ENCODE measurements at places on chromosomes 2 and 18.

DNA sequence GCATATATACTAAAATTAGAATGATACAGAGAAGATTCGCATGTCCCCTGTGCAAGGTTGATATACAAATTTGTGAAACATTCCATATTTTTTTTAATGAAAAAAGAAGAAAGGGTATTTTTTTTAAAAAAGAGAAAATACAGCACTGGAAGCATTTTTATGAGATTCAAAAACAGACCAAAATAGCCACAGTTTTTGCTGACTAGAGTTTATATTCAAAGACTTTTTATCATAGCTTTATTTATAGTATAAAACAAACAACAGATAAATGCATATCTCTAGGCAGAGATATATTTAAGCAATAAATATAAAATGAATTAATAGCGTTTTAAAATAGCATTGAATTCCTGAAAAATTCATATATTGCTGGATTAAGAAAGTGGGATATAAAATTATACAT is 436.5 kb upstream of the ACVR2A start:
- no peak for DNase-seq

- peak; percentile 31 for DNase-seq
Observed at GRCh38 chr18:56570978-56571377, 67.4 kb downstream of the TXNL1 start.

DNA sequence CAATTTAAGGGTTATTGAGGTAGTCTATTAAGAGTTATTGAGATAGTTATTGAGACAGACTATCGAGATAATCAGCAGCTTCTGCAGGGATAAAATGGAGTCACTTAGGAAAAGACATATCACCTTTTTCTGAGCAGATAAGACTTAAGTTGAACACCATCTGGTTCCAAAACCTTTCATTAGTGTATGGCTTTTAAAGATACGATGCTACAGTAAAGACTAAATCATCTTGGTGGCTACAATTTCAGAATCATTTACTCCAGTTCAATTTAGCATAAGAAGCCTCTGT is 68.6 kb upstream of the DNAJC10 start:
- DNase-seq, result no peak

GRCh38 chr2:98912221-98912851 is 23.7 kb downstream of the CRACDL start:
- no peak for DNase-seq

DNA sequence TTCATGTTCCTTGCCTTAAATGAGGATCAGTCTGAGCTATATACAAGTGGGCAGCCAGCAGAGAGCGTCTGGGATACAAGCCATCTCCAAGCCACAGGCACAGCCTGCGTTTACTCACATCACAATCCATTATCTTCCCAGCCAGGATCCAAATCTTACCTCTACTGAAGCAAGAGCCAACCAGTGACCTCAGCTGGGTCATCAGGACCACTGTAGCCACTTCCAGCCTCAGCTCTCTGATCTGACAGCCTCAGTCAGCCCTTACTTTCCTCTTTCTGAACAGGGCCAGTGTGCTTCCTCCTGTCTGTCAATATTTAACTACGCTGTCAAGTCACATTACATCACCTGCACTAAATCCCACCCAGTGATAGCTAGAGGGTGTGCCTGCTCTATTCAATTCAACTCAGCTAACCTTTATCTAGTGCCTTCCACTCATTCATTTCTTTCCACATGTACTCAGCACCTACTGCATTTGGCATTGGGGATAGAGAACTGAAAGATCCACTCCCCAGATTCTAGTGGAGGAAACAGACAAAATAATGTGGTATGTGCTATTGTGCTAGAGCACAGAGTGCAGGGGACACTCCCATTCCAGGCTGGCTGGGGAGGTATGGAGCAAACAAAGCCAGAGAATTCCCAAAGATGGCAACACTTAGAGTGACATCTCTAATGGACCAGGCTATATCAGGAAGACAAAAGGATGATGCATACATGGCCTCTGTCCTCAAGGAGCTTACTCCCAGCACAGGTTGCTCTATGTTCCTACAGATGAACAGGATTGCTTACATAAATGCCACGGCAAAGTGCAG is 146.5 kb downstream of the NCKAP5 start:
- DNase-seq, result peak; percentile 28

- no peak for DNase-seq
Observed at GRCh38 chr18:74540652-74541421, 6.5 kb downstream of the CNDP1 start.

DNA sequence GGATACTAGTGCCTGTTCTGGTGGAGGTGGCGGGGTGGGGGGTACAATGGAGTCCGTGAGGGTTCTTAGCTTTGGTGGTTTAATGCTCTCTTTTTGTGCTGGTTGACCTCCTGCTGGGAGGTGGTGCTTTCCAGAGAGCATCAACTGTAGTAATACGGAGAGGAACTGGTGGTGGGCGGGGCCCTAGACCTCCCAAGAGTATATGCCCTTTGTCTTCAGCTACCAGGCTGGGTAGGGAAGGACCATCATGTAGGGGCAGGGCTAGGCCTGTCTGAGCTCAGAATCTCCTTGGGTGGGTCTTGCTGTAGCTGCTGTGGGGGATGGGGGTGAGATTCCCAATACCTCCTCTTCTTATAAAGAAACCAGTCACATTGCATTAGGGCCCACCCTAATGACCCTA is 27.1 kb downstream of the CAMKMT start:
- no peak for DNase-seq

- DNase-seq, result no peak
Observed at GRCh38 chr18:26526128-26526965, 22.0 kb downstream of the KCTD1 start.

- DNase-seq, result no peak
Observed at GRCh38 chr2:160300203-160300602, 100.1 kb upstream of the ITGB6 start.

DNA sequence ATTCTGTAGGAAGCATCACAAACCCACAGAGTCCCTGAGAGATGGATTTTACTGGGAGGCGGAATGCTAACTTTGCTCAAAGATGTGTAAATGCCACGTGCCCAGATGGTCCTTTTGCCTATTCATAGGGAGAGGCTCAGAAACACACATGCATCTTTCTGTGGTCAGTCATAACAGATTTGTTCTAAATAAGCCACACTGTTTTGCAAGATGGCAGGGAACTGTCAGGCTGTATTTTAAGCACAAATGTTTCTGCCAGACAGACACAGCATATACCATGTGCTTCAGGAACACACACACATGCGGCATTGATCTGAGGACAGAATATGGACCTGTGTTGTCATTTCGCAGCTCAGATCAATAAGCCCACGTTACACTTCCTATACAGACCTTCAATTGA is 312.0 kb downstream of the GPD2 start:
- DNase-seq, result no peak

- no peak for DNase-seq
Observed at GRCh38 chr18:50896093-50896492, 17.2 kb downstream of the ME2 start.

GRCh38 chr18:57397440-57398132 is 37.6 kb upstream of the ONECUT2 start:
- no peak for DNase-seq

- no peak for DNase-seq
Observed at GRCh38 chr2:215189393-215189792, 51.0 kb upstream of the ABCA12 start.

- no peak for DNase-seq
Observed at GRCh38 chr2:111986116-111986900, 68.8 kb upstream of the TMEM87B start.

DNA sequence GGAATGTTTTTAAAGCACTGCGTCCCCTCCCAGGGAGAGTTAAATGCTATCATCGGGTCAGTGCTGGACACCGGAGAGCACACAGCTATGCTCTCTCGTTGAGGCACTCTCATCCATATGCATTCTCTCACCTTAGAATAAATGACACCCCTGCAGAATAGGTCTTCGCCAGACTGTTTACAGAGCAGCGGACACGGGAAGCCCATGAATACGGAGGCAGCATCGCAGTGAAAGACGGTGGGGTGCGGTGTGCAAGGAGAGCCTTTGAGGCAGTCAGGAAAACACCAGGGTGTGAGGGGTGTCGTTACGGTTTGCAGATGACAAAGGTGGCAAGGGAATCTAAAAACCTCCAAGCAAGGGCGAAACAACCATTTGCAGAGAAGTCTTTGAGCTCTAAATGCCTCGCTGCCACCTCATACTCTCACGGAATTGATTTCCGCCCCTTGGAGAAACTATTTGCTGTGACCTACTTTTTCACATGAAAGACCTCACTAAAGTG is 169.2 kb upstream of the FHL2 start:
- DNase-seq, result no peak

DNA sequence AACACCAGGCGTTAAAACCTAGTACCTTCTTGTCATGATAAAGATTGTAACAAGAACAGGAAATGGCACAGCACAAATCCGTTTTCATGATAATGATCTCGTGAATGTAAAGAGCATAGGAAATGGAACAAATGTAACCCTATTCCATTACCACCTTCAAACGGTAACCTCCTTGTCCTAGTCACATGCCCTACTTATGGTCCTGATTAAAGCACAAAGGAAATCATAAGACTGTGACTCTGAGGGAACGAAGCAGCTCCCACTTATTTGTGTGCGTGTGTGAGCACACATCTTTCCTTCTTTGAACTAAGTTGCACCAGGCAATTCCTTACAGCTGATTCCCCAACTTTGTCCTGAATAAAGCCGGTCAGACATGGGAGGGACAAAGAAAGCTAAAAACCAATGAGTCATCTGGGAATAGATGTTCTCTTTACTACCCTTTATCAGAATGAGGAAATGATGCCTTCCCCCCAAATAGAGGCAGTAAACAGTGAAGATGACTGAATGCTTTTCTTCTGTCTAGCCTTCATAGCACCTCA is 192.6 kb downstream of the IKZF2 start:
- DNase-seq, result no peak

DNA sequence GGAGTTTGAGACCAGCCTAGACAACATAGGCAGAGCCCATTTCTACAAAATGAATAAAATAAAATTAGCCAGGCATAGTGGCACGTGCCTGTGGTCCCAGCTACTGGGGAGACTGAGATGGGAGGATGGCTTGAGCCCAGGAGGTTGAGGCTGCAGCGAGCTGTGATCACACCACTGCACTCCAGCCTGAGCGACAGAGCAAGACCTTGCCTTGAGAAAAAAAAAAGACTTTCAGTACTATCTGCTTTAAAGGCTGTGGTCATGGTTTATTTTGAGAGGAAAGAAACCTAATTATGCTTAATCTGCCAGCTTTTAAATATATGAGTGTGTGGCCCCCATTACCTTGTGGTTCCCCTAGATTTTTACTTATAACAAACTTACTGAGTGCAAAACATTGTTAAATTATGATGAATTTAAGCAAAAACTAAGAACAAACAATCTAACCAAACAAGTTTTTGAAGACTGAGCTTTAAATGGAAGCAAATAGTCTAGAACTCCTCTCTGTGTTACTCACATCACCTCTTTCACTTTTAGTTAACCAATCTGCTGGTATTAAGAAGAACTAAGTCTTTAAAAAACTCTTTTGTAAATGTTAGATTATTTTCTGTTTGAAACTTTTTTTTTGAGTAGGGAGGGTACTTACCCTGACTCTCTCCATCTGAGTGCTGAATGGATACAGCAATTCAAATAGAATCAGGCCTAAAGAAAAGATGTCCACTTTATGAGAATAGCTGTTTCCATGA is 65.4 kb downstream of the EIF2AK3 start:
- DNase-seq, result no peak

GRCh38 chr18:58819051-58819450 is 45.6 kb upstream of the ZNF532 start:
- no peak for DNase-seq

DNA sequence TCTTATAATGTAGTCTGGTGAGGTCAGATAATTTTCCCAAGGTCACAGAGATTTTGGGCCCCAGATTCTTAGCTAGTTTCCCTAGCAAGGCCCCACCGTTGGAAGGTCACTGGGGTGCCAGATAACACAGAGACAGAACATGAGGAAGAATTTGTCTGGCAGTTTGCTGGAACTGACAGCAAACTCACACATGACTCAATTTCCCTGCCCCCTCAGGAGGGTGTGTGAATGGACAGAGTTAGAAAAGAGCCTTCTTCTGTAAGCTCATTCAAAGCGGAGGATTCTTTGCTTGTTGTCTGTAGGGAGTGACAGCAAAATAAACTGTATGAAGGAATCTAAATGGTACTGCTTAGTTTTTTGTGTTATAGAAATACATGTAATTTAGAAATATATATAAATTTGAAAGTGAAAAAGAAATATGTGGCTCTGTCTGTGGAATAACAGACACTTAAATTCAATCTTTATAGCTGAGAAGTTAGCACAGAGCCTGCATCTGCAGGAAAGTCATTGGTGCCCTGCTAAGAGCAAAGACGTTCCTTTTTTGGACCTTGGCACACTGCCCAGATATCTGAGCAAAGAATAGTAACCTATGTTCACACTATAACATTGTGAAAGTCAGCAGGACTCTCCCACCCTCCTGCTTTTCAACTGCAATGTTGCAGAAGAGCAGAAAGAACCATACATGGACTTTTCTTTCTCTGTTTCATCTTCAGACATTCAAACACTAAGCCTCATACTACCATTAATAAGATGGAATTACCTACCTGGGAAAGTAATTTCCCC is 2.1 kb downstream of the MDH1 start:
- DNase-seq, result no peak
